ENCODE measurements at places on chromosomes 16 and 17.
A peak's percentile ranks its signal among the peaks of the same experiment; 100 is the strongest.

DNA sequence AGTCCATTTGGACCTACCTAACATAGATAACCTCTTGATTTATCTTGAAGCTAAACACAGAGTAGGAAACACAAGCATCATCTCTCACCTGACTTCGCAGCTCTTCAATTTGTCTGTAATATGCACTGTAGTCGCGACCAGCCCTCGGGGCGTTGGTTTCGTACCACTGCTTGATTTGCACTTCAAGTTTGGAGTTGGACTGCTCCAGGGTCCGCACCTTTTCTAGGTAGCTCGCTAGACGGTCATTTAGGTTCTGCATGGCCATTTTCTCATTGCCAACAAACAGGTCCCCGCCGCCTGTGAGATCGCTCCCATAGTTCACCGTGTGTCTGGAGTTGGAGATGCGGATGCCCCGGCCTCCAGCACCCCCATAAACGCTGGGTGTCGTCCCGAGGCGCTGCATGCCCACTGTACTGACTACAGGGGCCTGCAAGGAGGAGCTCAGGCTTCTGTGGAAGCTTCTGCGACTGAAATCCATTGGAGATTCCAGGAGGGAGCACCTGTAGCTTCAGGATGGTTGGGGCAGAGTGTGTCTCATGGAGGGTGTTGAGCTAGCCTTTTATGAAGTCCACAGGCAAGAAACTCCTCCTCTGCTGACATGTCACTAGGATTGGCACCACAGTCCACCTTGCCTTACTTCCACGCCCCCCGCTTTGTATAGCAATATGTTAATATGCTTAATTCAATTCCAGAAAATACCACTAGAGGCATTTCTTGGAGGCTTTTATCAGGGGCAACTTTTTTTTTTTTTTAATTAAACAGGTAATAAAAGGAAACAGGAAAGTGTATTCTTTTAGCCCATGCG is at the start of gene KRT20:
KRT20 (minus strand) TSS at position 535 of the 805 bp plus-strand sequence; CDS start at position 478, 57 bp downstream.
- peak; percentile 1 for DNase-seq

GRCh38 chr17:31225831-31226230 is 71.2 kb downstream of the OMG start:
- DNase-seq: no peak

DNA sequence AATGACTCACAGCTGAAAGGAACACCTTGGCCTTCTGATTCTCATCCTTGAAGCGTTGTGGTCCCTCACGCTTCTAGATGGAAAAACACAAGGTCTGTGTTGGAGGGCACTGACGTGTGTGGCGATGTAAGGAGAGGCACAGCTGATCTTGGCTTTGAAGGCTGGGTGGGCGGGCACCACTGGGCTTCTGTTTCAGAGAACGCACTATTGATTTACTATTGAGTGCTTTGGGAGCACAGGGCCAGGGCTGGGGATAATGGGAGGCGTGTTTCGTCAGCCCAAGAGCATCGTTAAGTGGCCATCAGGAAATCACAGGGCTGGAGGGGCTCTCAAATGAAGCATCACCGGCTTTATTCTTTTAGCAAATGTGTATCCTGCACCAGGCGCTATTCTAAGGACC is 70.7 kb downstream of the CMIP start:
- peak; percentile 90 for DNase-seq

- no peak for DNase-seq
Observed at GRCh38 chr16:17078931-17079631, 391.7 kb downstream of the XYLT1 start.
